Stimulated activated CD8-positive, alpha-beta memory T cell treated with anti-CD3 and anti-CD28 coated beads, Interleukin-7, amount 100 ng/mL, for 48 hours (primary cell): ENCODE measurements at places on chromosomes 4 and X.

DNA sequence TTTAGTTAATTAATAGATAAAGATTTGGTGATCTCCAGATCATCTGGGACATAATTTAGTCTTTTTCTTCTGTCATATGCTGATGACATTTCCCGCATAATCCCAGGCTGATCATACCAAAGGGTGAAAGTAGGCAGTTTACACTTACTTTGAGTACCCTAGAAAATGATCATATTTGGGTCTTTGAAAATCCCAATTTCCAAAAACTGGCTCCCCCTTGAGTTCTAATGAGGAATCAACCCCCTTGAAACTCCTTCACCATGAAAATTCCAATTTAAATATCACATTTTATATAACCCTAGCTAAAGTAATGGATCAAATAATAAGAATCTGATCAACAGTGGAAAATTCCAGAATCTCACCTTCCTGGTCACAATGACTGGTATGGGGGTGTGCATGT, 223.4 kb downstream of the NAF1 start:
- no peak for DNase-seq

DNA sequence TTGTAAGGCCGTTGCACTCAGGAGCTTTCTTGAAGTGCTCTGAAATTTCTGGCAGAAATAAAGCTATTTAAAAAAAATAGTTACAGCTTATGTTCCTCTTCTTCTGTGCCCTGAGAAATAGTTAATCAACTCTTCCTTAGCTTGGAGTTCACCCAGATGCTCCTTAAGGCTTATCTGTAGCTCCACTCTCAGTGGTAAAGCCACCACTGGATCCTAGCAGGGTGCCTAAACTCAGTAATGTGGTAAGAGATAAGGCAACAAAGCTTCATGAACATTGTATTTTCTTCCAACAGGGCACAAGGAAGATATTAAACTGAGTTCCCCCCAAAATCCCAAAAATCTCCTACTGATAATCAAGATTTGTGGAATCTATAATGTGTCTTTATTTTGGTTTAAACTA, 299.5 kb downstream of the MAPK10 start:
- DNase-seq = no peak

- DNase-seq = no peak
Measured at GRCh38 chrX:147962476-147962875, 18.7 kb upstream of the FMR1NB start.

DNA sequence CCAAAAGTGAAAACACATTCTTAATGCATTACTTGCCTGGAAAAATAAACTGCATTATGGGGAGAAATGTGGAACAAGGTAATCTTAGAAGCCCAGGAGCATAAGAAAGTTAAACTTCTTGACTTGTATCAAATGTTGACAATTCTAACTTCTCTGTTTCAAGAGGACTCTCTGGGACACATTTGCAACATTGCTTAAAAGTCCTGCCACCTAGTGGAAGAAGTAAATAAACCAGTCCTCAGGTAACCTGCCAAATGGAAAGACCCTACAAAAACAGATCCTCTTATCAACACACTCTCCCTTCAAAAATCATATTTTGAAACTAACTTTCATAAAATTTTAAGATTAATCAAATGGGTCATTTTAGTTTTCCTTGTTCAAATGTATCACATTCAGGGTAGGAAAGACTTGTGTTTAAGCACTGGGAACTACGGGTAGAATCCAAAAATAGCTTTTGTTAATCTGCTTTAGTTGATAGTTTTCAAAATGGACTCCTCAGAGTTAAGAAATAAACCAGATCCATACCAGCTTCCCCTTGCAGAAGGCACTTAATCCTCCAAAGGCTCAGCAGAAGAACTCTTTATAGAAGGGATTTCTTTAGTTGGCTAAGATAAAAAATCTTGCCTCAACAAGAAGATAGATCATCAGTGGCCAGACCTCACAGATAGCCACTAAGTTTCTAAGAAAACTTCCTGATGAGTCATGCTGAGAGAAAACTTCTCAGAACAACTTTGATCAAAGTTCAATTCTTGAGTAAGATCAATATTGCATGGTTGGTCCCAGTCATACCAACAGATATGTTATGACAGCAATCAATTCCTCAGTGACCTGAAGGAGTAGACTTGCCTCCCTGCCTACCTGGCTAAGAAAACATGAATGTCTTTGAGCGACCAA, 141.7 kb downstream of the HHIP start:
- DNase-seq = no peak

GRCh38 chr4:112668131-112668530, 31.2 kb downstream of the LARP7 start:
- DNase-seq = no peak
